ENCODE measurements at places on chromosomes 7 and 10.

DNA sequence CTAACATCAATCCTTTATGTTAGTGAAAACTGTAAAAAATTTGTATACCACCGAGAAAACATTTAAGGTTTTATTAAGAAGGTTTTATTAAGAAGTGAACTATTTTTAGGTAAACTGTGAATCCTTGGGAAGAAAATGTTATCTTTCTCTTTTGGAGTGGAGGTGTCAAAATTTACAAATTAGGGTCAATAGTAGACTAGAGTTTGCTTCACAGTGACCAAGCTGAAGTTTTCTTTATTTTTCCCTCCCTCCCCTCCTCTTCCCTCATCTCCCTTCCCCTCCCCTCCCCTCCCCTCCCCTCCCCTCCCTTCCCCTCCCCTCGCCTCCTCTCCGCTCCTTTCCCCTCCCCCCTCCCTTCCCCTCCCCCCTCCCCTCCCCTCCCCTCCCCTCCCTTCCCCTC, 168.8 kb downstream of the CNTNAP2 start:
- DNase-seq, result no peak

- DNase-seq, result no peak
These were observed 612.4 kb upstream of the C7orf33 start for GRCh38 chr7:147978201-147978600.

DNA sequence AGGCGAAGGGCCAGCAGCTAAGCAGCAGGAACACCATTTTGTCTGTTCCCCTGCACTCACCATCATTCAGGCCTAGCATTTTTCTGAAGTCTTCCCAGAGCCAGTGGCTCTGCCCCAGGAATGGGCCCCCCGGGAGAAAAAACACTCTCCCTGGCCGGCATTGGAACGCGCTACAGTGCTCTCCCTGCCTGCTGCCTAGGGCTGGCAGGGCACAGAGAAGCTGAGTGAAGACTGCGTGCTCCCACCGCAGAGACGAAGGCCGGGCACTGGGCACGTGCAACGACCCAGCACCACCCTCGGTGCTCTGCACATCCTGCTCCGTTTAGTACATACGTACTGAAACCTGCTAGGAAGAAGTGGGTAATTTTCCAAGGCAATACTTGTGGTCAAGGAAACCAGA, 34.4 kb downstream of the HSPA12A start:
- no peak for DNase-seq

DNA sequence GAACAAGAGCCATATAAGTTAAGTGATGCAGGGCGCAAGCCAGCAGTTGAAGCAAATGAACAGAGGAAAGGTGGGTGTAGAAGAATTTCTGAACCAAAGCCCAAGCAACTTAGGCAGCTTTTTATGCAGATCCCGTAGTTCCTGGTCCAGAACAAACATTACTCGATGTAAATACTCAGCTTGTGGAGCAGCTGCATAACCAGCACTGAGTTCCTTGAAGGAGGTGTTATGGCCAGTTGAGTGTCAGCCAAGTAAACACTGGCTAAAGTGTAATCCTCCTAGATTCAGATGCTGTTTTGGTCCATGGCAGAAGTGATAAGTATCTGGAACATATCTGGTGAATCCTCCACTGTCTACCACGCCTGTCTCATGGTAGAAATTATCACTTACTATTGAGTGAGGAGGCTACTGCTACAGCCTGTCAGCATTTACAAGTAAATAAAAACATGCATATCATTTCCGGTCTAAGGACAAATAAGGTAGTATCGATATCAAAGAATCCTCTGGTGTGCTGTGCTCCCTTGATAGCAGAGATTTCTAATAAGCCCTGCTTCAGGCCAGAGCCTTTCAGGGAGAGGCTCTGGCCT, 213.9 kb downstream of the DYNC1I1 start:
- no peak for DNase-seq

- no peak for DNase-seq
These were observed 506.9 kb downstream of the RPS24 start for GRCh38 chr10:78540355-78541076.
